ENCODE measurements at places on chromosomes 13 and 19.

GRCh38 chr13:114315074-114315785 lies 927 bp downstream of the CHAMP1 start:
- no peak for DNase-seq

DNA sequence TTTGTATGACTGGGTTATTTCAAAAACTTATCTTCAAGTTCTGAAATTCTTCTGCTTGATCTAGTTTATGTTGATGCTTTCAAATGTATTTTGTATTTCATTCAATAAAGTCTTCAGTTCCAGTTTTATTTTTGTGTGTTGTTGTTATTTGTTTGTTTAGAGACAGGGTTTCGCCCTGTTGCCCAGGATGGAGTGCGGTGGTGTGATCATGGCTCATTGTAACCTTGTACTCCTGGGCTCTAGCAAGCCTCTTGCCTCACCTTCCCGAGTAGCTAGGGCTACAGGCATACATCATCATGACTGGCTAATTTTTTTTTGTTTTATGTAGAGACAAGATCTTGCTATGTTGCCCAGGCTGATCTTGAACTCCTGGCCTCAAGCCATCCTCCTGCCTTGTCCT lies 40.3 kb upstream of the ARHGEF7 start:
- no peak for DNase-seq

GRCh38 chr13:114127473-114128347 lies 4.7 kb downstream of the RASA3 start:
- no peak for DNase-seq

DNA sequence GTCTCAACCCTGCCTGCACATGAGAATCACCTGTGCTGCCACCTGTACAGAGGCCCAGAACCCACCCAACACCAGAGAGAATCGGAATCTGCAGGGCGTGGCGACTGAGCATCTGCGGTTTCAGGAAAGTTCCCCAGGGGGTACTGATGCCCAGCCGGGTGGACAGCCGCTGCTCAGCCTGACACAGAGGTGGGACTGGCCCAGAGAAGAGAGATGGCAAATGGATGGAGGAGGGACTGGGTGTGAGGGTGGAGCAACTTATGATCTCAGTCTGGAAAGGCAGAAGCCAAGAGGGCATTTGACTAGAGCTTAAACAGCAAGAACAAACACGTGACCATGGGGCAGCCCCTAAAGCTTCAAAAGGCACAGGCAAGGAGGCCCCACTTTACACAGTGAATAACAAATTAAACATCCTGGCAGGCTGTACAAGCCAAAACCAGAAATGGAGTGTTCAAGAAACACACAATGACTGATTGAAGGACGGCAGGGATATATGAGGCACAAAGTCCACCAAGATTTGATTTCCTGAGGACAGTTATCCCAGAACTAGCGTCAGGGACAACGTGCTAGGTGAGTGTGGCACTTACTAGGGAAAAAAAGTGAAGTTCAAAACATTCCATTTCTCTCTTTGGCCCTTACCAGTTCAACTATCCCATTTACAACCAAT lies 3.1 kb downstream of the RANBP3 start:
- DNase-seq, result no peak

DNA sequence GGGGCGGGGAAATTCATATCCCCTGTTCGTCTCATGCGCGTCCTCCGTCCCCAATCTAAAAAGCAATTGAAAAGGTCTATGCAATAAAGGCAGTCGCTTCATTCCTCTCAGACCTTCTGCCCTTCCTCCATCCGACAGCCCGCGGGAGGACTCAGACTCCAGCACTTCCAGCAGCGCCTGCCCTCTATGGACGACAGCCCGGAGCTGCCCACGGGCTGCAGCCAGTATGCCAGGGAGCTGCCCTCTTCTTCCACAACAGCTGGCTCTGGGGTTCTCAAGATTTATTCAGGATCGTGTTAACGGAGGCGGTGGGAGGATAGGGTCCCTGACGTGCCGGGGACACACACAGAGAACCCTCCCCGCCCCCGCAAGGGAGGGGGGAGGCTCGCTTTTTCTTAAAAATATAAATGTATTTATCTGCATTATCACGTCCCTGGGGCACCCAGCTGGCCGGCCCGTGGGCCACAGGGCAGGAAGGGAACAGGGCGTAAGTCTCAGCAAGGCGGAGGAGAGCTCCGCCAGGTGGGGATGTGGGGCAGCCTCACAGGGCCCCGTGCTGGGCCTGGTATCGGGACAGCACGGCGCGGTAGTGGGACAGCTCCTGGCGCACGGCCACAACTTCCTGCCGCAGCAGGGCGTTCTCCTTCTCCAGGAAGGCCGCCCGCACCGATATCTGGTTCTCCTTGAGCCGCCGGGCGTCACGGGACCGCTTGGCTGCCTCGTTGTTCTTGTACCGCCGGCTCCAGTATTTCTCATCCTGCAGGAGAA lies 6.7 kb downstream of the DBP start:
- no peak for DNase-seq

- DNase-seq, result no peak
These were observed 175.1 kb upstream of the KL start for GRCh38 chr13:32840989-32841713.

DNA sequence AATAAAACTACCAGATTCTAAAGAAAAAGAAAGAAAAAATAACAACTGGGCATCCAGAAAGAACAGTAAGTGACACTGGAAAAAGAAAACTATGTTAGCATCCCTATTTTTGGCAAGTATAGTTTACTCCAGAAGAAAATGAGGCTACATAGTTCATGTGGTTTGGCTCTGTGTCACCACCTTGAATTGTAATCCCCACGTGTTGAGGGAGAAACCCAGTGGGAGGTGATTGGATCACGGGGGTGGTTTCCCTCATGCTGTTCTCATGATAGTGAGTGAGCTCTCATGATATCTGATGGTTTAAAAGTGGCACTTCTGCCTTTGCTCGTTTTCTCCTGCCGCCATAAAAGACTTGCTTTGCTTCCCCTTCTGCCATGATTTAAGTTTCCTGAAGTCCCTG lies 76.9 kb downstream of the ITGBL1 start:
- DNase-seq, result no peak

- DNase-seq, result no peak
These were observed 1202.3 kb downstream of the UQCRFS1 start for GRCh38 chr19:28010656-28011055.

GRCh38 chr19:43519436-43520088 lies 7.4 kb downstream of the ETHE1 start:
- DNase-seq, result peak; percentile 92

GRCh38 chr19:7533925-7534480 lies 1.5 kb upstream of the PNPLA6 start:
- DNase-seq, result peak; percentile 89

- DNase-seq, result no peak
These were observed 622 bp upstream of the VSTM2B start for GRCh38 chr19:29524912-29525831.

- peak; percentile 83 for DNase-seq
These were observed 5.6 kb downstream of the ICAM5 start for GRCh38 chr19:10295305-10295846.

DNA sequence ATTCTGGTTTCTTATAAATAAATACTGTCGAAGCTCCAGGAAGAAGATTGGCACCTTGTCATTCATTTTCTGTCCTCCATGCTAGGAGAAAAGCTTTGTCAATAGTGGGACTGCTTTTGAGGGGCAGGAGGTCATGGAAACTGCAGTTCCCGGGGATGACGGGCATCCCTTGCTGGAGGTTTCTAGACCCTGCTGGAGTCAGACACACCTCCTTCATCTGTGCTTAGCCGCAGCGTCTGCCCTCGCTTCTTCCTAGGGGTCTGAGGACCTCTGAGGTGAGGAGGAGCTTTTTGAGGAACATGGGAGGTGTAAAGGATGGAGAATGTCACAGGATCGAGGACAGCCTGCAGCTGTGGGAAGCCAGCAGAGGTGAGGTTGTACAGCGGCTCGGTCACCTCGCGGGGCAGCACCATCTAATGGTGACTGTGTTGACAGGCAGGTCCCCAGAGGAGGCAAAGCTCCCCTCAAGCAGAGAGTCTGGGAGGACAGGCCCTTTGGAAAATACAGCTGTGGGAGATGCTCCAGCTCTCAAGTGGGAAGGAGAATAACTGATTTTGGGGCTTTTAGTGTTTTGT lies 172.7 kb upstream of the RNF113B start:
- no peak for DNase-seq

GRCh38 chr19:12090807-12091206 lies 26.3 kb downstream of the ZNF844 start:
- DNase-seq, result peak; percentile 72

DNA sequence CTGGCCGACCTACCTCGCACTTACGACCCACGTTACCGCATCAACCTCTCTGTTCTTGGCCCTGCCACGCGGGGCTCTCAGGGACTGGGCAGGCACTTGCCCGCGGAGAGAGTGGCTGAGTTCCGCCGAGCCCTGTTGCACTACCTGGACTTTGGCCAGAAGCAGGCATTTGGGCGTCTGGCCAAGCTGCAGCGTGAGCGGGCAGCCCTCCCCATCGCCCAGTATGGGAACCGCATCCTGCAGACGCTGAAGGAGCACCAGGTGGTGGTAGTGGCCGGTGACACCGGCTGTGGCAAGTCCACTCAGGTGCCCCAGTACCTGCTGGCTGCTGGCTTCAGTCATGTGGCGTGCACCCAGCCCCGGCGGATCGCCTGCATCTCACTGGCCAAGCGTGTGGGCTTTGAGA lies 4.2 kb downstream of the DHX34 start:
- DNase-seq, result no peak

- DNase-seq, result no peak
These were observed 5.8 kb downstream of the CEBPA start for GRCh38 chr19:33296488-33296971.

- no peak for DNase-seq
These were observed 14.8 kb downstream of the EPSTI1 start for GRCh38 chr13:42977219-42977659.

DNA sequence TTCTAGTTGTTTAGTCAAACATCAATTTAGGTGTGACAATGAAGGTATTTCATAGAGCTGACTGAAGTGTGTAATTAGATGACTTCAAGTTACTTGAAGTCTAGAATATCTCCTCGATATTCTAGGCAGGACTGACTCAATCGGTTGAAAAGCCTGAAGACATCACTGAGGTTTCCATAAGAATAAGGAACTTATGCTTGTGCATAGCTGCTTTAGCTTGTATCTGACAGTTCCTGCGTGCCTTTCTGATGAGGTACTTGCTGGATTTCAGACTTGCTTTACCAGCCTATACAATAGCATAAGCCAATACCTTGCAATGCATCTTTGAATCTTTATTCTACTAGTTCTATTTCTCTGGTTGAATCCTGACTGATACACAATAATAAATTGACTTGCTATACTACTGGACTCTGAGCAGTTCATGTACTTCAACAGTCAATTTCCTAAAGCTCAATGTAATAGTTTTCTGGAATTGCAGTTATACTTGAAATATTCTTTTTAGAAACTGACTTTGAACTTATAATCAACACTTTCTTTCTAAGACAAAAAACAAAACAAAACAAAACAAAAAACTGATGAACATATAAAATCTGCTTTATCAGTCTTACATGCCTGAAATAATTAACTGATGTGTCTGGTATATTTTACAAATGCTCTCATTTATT lies 1534.8 kb downstream of the SLITRK5 start:
- no peak for DNase-seq

DNA sequence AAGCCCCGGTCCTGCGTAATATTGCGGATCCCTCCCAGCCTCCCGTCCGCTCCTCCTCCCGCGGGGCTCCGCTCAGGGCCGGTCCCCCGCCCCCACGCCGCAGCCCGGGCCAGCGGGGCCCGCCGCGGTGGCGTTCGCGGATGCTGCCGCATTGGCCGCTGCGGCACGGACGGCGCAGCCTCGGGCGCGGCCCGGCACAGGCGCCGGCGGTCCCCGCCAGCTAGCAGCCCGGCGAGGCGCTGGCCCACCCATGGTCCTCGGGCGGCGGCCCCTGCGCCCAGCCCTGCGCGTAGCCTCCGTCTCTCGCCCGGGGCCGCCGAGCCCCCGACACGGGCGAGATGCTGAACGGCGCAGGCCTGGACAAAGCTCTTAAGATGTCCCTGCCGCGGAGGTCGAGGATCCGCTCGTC lies at the start of gene ATP8A2:
TSS of gene ATP8A2 (plus strand) at position 100 of the 409 bp plus-strand sequence. CDS start at position 339, 239 bp downstream.
- no peak for DNase-seq

GRCh38 chr13:112968380-112968909 lies 569 bp upstream of the MCF2L start:
- peak; percentile 62 for DNase-seq

- DNase-seq, result no peak
These were observed 285.8 kb downstream of the MYO16 start for GRCh38 chr13:108915095-108915633.

Measured in CD4-positive, alpha-beta T cell treated with Interleukin-17A for 4 hours (primary cell).